ENCODE measurements at places on chromosomes 4 and X.

DNA sequence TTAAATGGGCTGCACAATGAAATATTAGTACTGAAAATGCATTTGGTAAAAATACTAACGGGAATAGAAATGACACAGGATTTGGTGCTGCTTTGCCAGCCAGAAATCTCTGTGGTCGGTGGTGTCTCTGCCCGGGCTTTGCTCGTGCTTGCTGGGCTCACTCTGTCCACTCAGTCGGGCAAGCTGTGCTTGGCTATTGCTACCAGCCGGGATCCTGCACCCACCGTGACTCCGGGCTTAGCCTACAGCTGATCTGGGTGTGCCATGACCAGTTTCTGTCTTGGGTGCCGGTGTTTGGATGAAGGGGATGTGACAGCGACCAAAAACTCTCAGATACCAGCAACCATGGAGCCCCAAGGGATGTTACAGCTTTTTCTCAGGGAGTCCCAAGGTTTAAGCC is 487.7 kb downstream of the TECRL start:
- DNase-seq: no peak

GRCh38 chr4:61427818-61428495 is 227.8 kb downstream of the ADGRL3 start:
- no peak for DNase-seq

- no peak for DNase-seq
Measured at GRCh38 chr4:86286726-86287125, 73.1 kb downstream of the MAPK10 start.

GRCh38 chr4:53098681-53099121 is 236.6 kb downstream of the RASL11B start:
- no peak for DNase-seq

GRCh38 chr4:17065821-17066220 is 167.4 kb upstream of the LDB2 start:
- no peak for DNase-seq

- DNase-seq: no peak
Measured at GRCh38 chr4:93092765-93093164, 735.8 kb upstream of the ATOH1 start.

GRCh38 chrX:69615342-69615741 is 571 bp upstream of the EDA start:
- DNase-seq: no peak

- DNase-seq: no peak
Measured at GRCh38 chrX:49656533-49656932, 39.3 kb downstream of the PAGE1 start.

DNA sequence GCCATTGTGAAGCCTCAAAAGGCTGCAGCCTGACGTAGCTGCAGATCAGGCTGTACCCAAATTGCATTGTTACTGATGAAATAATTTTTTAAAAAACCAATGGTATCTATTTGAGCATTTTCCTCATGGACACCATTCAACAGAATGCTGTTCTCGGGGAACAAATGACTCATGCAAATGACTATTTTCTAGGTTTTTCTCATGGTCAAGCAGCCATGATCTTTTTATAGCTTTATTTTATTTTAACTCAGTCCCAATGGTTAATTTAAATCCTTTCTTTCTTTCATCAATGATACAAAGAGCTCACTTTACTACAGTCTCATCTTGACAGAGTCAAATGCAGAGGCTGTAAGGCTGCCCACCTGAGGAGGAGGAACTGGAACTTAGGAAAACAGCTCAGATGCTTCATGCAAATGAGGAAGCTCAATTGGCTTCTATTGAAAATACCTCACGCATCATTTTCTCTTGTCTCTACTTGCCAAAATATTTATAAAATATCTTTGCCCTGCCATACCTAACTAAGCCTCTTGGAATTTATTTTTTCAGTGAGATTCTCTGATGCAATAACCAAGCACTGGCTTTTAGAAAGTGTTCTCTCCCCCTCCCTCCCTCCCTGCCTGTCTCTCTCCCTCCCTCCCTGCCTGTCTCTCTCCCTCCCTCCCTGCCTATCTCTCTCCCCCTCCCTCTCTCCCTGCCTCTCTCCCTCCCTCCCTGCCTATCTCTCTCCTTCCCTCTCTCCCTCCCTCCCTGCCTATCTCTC is 81.0 kb downstream of the SORBS2 start:
- DNase-seq: no peak

DNA sequence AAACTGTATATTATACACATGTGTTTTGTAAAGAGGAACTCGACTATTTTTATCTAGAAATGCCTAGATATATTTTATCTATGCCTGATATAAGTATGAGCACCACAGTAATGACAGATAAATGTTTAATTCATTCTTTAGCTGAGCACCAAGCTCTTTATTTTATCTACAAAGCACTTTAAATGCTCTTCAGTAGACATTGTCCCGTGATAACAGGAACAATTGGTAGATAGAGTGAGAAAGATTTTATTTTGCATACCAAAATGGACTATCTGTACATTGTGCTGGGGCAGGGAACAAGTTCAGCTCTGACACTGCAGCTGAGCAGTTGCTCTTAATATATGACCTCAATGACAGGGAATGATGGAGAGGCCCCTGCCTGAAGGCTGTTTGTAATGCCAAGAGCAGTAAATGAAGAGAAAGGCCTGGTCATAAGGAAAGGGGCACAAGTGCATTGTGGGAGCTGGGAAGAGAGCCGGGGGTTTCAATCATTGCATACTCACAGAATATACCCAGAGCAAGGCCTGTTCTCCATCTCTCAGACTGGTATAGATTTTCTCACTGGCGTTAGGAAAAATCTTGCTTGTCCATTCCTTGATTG is 57.3 kb downstream of the SEPTIN11 start:
- no peak for DNase-seq

GRCh38 chr4:183738961-183739360 is 79.9 kb downstream of the TRAPPC11 start:
- DNase-seq: no peak

- no peak for DNase-seq
Measured at GRCh38 chr4:88335092-88335665, 43.5 kb upstream of the HERC6 start.

- DNase-seq: no peak
Measured at GRCh38 chr4:182447767-182448280, 204.6 kb downstream of the TENM3 start.

- no peak for DNase-seq
Measured at GRCh38 chr4:173432430-173432829, 33.5 kb upstream of the SCRG1 start.

DNA sequence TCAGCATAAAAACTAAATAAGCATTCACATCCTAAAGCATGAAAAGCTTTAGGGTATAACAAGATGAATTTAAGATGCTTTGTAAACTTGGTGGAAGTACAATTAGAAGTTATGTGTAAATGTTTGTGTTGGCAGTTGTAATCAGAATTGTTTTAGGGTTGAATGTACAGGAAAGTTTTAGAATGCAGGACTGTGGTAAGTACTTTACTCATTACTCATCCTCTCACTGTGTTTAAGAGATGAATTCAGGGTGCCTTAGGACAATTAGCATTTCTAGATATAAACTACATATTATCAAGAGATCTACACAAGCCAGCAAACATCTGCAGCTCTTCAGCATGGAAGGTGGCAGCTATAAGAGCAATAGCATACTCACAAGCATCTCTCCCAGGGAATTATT is 77.5 kb upstream of the ELOVL6 start:
- no peak for DNase-seq

- DNase-seq: no peak
Measured at GRCh38 chr4:41797260-41797659, 48.7 kb upstream of the PHOX2B start.

DNA sequence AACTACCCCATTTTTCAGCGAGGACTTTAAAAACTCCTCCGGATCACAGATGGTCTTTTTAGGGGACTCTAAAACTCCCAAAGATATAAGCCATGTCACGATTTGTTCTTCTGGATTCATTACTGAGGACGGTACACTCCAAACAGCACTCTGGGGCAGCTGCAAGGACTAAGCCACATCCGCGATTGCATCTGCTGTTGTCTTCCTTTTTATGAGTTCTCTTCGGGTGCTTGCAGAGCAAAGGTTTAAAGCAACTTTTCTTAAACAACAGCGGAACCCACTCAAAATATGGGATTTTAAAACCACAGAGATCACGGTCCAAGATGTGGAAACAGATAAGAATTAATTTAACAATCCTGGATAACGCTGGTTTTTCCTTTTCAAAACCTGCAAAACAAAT is at the start of gene ARHGEF6:
TSS of gene ARHGEF6 (minus strand) at position 170 of the 400 bp plus-strand sequence. CDS start at position 120, 50 bp downstream.
- no peak for DNase-seq

- DNase-seq: no peak
Measured at GRCh38 chr4:187919966-187920365, 75.6 kb upstream of the ZFP42 start.

DNA sequence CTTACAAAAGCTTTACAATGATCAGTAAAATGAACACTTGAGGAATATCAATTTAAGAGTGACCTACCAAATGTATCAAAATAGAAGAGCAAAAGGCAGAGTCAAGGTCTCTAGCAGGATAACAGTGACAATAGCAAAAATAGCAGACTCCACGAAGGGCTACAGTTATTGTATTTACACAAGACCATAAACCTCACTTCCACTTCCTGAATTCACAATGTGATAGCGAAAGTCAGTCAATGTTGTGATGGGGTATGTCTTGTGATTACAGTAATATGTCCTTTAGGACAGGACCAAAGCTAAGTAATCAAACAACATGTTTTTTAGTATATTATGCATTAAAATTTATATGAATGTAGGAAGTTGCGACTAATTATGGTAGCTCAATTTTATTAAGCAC is 139.6 kb downstream of the IQCM start:
- DNase-seq: no peak

GRCh38 chr4:3712112-3712805 is 53.9 kb upstream of the ADRA2C start:
- DNase-seq: no peak

GRCh38 chr4:7058792-7059191 is 9.1 kb downstream of the GRPEL1 start:
- no peak for DNase-seq

- no peak for DNase-seq
Measured at GRCh38 chr4:119260528-119260927, 48.0 kb downstream of the USP53 start.

GRCh38 chr4:115058533-115058932 is 54.9 kb downstream of the NDST4 start:
- no peak for DNase-seq

GRCh38 chrX:103536071-103536470 is 16.8 kb upstream of the RAB40A start:
- no peak for DNase-seq

- no peak for DNase-seq
Measured at GRCh38 chrX:68822641-68823410, 6.0 kb upstream of the EFNB1 start.

DNA sequence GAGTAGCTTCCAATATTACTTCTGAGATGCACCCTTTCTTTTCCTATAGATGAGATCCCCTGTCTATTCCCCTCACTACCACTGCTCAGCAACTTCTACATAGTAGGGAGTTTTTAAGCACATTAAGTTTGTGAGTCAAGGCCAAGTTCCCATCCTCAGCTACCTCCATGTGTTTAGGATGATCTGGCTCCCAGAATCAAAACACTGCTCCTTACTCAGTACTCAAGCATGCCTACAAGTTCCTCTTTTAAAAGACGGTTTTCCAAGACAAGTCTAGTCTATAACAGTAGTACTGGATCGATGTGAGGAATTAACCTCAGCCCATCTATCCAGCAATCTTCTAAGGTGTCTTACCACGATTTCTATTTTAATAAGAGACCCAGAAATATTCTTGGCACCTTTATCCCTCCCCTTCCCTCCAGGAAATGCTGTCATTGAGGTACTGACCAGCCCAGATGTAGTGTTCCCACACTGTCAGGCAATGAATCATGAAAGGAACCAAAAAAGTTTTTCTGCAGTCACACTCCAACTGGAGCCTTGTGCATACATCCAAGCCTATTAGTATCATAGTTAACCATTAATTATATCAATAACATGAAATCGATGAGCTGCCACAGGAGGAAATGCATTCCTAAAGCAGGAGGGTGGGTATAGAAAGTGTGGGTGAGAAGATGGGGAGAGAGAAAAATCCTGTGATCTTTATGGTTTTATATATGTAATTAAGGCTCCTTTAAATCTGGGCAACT is 29.6 kb downstream of the AREG start:
- DNase-seq: no peak

Measured in NCI-H1417 treated with DMSO at 0.1 percent for 48 hours (cell line).